ENCODE measurements at places on chromosomes 7 and 10. TPM values are rescaled to one million over a fixed set of nuclear protein-coding genes. Genes with fewer than 3 reads are reported as not detected.

The SAMD8 gene
- 16.6 TPM for total RNA-seq

The SYNPO2L gene
- total RNA-seq: 0.11 TPM

The ASB4 gene
- not detected for total RNA-seq

The MYO3A gene
- total RNA-seq: 5.3 TPM

- DNase-seq: no peak
- no peak overlapping the region for H3K4me3 ChIP-seq
- no peaks in the 10 kb centered on the region for H3K27me3 ChIP-seq
Measured at GRCh38 chr7:100978300-100978699, 8.9 kb downstream of the MUC12 start.

DNA sequence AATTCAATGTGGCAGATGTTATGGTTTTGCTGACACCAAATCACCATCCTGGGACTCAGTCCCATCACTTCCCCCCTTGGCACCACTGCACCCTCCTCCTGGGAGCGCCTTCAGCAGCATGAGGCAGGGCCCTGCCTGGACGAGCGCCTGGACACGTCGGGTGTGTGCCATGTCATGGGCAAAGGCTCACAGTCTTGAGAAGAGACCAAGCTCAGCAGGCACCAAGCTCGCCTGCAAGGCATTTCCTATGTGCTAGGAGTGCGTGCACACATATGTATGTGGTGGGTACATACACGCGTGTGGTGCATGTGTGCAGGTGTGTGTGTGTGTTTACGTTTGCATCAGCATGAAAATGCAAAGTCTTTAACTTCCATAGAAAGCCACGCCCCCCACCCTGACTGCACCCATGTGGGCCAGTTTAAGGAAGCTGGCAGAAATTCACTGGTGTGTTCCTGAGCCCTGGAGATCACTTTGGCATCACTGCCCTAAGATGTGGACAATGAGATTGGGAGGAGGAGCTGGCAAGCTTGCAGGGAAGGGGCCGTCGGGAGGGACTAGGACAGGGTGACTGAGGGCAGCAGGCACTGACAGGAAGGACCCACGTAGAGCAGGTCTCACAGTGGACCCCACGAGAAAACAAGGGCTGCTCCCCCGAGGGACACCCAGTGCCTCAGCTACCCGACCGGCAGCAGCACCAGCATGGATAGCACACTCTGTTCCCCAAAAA lies 169.9 kb upstream of the PPP2R2D start:
- no peak for DNase-seq
- H3K4me3 ChIP-seq: no peak overlapping the region
- H3K27me3 ChIP-seq: no peaks in the 10 kb centered on the region
- H3K27ac ChIP-seq: no peak overlapping the region

DNA sequence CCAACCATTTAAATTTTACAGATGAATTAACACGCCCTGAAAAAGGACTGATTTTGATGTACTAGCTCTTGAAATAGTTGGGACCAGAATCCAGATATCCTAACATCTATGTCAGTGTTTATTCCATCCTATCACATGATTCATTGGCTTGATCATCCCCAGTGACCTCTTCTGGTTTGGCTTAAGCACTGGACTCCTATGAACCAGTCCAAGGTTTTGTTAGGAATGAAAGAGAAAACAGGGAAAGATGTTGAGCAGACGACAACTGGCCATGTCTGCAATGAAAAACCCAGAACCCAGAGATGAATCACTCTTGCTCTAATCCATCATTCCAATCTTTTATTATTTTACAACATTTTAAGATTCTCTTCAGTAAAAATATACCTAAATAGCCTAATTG lies 1080.9 kb downstream of the SORCS1 start:
- DNase-seq: no peak
- no peak overlapping the region for H3K27ac ChIP-seq
- no peak overlapping the region for H3K4me3 ChIP-seq
- no peaks in the 10 kb centered on the region for H3K27me3 ChIP-seq
- H3K36me3 ChIP-seq: no peaks in the 10 kb centered on the region

DNA sequence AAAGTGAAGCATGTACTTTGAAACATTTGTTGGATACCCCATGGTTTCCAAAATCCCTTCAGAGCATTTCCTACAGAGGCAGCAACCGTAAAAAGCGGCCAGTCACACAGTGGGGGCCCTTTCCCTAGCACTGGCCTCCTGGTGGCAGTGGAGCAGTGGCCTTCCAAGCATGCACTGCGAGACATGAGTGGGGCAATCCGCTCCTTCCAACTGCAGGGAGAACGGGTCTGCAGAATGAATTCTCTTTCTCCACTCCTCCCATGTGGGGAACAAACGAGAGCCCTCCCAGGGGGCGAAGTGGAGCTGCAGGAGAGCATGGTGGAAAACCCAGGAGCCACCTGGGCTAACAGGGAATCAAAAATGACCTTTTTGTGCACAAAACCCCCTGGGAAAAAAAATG lies 542.9 kb upstream of the GALNT17 start:
- H3K4me3 ChIP-seq: no peak overlapping the region
- H3K36me3 ChIP-seq: no peaks in the 10 kb centered on the region
- H3K27me3 ChIP-seq: peaks cover 1% of the 10 kb centered on the region
- H3K27ac ChIP-seq: no peak overlapping the region
- peak; percentile 52 for DNase-seq

- H3K4me1 ChIP-seq: peaks cover 6% of the 10 kb centered on the region
- H3K27me3 ChIP-seq: no peaks in the 10 kb centered on the region
- H3K4me3 ChIP-seq: no peak overlapping the region
- no peaks in the 10 kb centered on the region for H3K36me3 ChIP-seq
- DNase-seq: no peak
Measured at GRCh38 chr7:38195804-38196595, 18.0 kb downstream of the STARD3NL start.

- peak overlapping the region; percentile 41 for H3K27ac ChIP-seq
- H3K4me3 ChIP-seq: peak overlapping the region; percentile 88
- no peak for DNase-seq
- no peaks in the 10 kb centered on the region for H3K27me3 ChIP-seq
- H3K4me1 ChIP-seq: no peaks in the 10 kb centered on the region
Measured at GRCh38 chr7:107742678-107743566, 1.0 kb upstream of the CBLL1 start.

- no peak for DNase-seq
- H3K27me3 ChIP-seq: no peaks in the 10 kb centered on the region
- no peak overlapping the region for H3K27ac ChIP-seq
- no peaks in the 10 kb centered on the region for H3K36me3 ChIP-seq
- no peak overlapping the region for H3K4me3 ChIP-seq
Measured at GRCh38 chr10:60892571-60892970, 51.4 kb downstream of the RHOBTB1 start.

GRCh38 chr7:123569352-123570010 lies 11.9 kb upstream of the NDUFA5 start:
- no peak for DNase-seq
- no peak overlapping the region for H3K4me3 ChIP-seq
- H3K27ac ChIP-seq: no peak overlapping the region
- H3K4me1 ChIP-seq: no peaks in the 10 kb centered on the region
